ENCODE measurements at places on chromosomes 4 and X. TPM values are rescaled to one million over a fixed set of nuclear protein-coding genes. Genes with fewer than 3 reads are reported as not detected.

DNA sequence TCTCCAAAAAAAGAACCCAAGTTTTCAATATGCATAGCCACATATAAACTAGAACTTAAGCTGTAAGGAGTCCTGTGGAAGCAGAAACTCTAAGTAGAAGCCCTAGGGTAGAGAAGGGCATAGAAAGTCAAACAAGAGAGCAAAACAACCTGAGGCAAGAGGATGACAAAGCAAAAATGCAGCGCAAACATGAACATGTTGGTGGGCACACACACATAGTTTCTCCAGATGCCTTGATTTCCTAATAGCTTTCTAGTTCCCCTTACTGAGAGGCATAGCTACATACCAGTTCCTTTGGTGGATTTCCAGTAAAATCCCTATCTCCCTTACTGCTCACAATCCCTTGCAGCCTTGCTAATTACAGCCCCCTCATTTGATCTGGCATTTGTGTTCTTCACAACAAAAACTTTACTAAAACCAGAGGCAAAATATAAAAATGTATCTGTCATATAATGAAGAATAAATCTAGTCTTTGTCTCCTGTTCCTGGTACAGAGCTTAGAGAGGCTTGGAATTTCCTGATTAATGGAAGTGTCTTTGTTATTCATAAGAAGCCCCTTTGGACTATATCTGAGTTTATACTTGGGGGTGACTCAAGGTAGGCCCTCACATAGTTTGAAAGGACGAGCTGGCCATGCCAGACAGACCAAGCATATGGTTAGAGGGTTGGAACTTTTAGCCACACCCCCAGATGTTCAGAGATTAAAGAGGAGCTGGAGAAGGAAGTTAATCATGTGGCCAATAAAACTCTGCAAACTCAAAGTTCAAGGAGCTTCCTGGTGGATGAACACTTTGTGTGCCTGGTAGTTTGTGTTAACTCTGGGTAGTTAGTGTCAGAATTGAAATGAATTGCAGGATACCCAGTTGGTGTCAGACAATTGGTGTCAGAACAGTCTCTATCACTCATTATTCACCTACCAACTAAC lies 52.7 kb upstream of the ZCCHC13 start:
- peak; percentile 28 for DNase-seq

- DNase-seq: no peak
Measured at GRCh38 chr4:116328261-116328860, 757.0 kb downstream of the TRAM1L1 start.

- no peak for DNase-seq
Measured at GRCh38 chrX:13028871-13029636, 15.4 kb downstream of the FAM9C start.

DUX4 gene
- total RNA-seq: not detected

DNA sequence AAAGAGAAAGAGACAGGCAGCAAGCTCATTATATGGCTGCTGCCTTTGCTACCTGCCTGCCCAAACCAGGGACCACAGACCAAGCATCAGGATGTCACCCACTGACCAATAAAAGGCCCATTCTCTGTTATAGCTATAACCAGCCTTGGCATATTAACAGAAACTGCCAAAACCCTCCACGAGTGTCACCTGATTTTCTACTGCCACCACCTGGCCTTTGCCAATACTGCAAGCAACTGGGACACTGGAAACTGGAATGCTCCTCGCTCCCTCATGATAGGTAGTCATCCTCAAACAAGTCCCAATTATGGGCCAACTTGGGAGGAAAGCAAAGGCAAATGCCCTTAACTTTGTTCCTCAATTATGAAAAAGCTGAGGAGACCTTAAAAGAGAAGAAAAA lies 76.0 kb downstream of the SPIN4 start:
- DNase-seq: peak; percentile 27

DNA sequence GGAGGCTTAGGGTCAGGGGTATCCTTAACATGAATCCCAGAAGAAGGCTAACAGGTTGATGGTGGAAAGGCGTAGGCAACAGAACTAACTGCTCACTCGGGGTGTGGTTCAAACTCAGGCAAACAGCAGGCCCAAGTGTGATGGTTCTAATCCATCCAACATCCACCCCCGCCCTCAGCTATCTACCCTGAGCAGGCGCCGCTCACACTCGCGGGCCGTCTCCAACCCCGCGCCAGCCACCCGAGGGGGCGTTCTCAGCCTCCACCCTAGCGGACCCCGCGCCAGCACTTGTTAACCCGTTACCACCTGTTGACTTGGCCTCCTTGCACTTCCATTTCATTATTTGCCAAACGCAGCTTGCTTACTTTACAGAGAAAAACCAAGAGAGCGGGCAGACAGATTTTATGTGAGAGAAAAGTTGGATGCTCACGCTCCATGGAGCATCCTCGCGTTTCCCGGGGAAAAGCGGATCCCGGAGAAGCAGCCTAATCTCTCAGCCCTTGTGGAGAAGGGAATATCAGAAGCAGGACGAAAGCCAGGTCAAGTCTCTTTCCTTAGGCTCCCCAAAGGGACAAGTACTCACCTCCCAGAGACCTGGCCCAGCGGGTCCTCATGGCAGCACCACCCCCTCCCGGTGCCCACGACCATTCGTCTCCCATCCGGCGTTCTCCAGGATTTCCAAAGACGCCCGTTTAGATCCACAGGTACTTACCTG lies 773 bp downstream of the SNCA start:
- peak; percentile 42 for DNase-seq

GRCh38 chr4:86769794-86770193 lies 79.4 kb downstream of the SLC10A6 start:
- DNase-seq: no peak
